ENCODE measurements at places on chromosomes 3 and 15.

DNA sequence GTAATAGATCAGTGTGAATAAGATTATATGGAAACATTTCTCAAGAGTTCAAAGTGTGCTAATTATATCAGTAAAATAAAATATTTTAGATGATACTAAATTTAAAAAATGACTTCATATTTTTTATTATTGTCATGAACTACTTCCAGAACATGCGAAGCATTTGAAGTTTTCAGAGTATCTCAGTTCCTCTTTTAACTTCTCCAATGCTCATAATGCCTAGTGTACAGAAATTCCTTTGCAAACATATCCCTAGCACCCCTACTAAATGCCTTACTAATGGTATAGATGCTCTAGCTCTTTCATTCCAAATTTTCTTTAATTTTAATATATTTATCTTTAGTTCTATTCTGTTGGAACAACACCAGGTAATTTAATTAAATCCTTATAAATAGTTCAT lies 580.4 kb downstream of the CADM2 start:
- no peak for DNase-seq

- no peak for DNase-seq
These were observed 45.2 kb downstream of the CMC1 start for GRCh38 chr3:28286595-28286994.

DNA sequence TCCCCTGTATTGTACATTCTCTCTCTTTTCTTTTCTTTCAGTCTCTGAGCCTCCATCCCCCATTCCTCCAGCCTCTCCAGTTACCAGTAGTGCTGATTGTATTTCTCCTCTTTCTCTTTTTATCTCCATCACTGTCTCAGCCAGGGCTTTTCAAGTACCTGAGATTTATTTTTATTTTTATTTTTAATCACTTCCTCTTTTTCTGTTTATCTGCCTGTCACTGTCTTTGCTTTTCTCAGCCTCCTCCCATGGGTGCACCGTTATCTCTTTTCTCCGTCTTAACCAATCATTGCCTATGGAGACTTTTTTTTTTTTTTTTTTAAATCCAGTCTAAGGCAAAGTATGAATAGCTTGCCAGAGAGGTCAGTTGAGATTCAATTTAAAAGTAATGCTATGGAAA lies 359.3 kb downstream of the GAP43 start:
- DNase-seq: no peak

GRCh38 chr15:41734079-41734478 lies 40.2 kb upstream of the MAPKBP1 start:
- no peak for DNase-seq

GRCh38 chr3:120780977-120781376 lies 38.4 kb downstream of the GTF2E1 start:
- no peak for DNase-seq

GRCh38 chr3:6088433-6088832 lies 772.5 kb upstream of the GRM7 start:
- no peak for DNase-seq

- no peak for DNase-seq
These were observed 184.5 kb upstream of the CHRNA7 start for GRCh38 chr15:31845791-31846190.

DNA sequence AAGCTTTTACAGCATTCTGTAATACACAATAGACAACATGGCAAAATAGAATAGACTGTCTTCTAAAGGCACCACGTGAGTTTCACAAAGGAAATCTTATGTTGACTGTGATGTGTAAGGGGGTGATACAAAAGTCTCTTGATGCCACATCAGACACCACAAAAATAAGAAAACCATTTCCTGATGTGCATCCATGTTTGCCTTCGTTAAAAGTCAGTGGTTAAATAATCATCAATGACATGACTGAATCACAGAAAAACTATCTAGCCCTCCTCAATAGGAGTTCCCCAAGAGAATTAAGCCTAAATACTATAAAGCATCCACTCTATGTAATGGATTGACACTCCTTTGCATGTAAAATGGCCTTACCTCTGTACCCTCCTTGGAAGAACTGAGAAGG lies 198.6 kb upstream of the SLC2A2 start:
- no peak for DNase-seq

DNA sequence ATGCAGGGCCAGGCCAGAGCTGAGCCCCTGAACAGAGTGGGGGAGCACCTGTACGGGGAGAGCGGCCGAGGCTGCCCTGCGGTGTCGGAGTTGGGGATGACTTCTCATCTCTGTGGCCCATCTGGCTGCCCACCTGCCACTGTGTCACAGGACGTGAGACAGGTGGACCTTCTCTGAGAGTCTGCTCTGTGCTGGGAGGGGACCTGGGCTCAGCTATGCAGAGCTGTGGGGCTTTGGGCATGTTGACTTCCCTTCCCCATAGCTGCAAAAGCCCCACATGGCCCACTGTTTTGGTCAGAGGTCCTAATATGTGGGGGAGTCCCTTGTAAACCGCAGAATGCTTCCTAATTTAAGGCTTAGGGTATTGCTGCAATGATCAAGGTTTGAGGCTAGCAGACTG lies 68.0 kb upstream of the TRPM1 start:
- no peak for DNase-seq

DNA sequence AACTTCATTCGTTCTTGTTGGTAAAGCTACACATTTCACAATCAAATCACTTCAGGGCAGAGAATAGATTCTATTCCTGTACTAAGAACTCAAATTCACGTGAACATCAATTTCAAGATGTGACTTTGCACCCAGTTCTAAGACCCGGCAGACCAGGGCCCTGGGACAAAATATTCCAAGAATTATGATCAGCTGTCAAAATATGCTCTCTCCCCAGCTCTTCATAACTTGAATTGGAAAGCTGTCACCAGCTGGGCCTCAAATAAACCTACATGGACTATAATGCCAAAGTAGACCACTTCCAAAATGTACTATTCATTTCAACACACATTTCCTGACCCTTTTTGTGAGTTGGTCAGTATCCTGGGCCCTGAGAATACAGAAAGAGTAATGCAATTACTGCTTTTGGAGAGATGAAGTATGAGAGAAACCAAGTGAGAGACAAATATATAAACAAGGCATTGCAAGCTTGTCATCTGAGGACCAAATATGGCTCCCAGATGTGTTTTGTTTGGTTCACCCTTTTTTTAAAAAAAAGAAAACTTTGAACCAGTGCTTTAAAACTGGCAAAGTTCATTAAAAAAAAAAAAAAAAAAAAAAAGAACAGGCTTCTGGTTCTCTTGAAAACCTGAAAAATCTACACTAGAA lies 14.9 kb downstream of the MAGI1 start:
- DNase-seq: no peak

GRCh38 chr3:167918686-167919085 lies 177.0 kb downstream of the GOLIM4 start:
- DNase-seq: no peak

- no peak for DNase-seq
These were observed 241.8 kb downstream of the ARRDC4 start for GRCh38 chr15:98202256-98202655.

DNA sequence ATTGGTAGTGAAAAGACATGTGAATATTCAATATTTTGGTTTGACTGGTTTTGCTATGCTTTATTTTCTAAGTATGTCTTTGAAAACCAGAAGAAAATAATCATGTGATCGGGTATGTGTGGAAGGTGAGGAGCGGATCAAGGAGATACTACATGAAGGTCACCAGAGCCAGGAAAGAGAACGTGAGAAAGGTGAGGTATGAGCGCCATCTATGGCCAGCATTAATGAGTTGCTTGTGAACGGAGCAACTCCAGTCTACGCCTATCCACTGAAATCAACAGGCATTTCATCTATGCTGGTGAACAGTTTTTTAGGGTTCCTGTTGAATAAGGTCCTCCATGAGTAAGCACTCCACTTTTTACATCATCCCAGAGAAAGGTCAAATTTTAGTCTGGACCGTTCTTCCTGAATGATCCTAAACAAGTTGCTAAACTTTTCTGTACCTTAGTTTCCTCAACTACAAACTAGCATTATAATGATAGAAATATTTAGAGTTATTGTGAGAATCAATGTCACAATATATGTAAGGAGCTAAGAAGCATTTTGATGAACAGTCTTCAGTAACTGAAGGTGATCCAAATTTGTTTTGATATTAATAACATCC lies 1435.2 kb upstream of the CADM2 start:
- DNase-seq: no peak

GRCh38 chr3:141355242-141355641 lies 13.1 kb upstream of the ZBTB38 start:
- no peak for DNase-seq

GRCh38 chr3:64133987-64134386 lies 91.3 kb downstream of the PRICKLE2 start:
- DNase-seq: no peak

DNA sequence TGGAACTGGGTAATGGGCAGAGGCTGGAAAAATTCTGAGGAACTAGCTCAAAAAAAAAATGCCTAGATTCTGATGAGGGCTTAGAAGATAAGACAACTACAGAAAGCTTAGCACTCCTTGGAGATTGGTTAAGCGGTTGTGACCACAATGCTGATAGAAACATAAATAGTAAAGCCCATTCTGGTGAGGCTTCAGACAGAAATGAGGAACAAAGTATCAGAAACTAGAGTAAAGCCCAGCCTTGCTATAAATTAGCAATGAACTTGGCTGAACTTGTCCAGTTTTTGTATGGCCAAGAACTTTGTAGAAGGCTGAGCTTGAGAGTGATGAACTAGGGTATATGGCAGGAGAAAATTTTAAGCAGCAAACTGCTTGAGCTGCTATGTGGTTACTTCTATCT lies 25.4 kb downstream of the GOLGB1 start:
- no peak for DNase-seq

GRCh38 chr3:31129241-31129640 lies 234.8 kb upstream of the GADL1 start:
- no peak for DNase-seq

DNA sequence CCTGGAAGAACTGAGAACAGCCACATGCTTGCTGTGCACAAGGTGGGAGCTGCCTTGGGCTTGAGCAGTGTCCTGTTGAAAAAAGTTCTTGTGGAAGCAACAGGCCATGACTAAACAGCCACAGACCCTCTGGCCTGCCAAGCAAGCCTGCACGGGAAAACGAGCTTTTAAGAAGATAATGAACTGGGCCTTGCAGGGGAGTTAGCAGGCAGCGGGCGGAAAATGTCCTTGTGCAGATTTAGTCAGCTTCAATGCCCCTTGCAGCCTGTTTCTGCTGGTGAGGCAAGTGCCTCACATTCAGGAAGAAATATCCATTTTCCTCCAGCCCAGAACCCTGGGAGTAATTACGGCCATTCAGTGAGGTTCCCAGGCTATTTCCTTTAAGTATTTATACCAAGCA lies 126.2 kb upstream of the KLHL25 start:
- DNase-seq: no peak

GRCh38 chr3:44910693-44911092 lies 36.3 kb downstream of the TGM4 start:
- DNase-seq: no peak

DNA sequence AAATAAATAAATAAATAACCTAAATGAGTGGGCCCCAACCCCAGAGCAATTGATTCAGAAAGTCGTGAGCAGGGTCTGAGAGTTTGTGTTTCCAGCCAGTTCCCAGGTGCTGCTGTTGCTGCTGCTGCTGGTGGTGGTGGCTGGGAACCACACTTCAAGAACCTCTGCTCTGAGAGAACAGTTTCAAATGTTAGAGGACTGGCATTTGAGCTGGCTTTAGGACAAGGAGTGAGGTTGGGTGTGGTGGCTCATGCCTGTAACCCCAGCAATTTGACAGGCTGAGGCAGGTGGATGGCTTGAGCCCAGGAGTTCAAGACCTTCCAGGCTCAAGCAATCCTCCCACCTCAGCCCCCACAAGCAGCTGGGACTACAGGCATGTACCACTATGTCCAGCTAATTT lies 123.1 kb upstream of the UBE2E1 start:
- no peak for DNase-seq

DNA sequence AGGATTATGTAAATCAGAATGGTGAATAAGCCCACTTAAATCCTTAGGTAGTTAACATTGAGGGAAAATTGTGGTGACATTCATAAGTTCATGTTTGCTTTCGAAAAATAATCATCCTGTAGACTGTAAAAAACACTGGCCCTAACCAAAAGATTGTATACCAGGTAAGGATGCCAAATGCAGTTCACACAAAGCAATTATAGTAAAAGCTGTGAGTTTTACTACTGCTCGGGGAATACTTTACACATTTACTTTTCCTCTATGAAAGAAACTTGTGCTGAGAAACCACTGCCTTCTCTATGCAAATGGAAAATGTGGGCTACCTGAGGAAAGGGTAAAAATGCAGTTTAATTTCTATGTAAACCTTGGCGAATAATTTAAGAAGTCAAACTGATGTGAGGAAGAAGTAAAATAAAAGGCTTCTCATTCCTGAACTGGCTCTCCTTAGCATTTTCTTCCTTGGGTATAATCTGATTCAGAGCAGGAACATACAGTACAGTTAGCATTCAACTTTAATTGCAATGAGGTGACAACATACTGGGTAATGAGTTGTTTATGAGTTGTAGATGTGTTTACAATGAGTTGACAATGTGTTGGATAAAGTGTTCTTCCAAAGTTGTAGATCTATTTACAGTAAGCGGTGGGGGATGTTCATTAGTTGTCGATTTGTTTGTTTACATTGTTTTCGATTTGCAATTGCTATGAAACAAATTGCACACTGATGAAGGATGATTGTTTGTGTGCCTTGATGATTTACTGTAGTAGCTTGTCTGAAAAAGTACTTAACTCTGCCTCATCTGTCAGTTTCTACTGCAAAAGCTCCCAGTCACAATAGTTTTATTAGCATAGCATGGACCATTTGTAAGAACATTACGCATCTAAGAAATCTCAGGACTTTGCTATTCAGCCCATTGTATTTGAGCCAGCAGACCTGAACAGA lies 453.0 kb upstream of the DPH6 start:
- no peak for DNase-seq

DNA sequence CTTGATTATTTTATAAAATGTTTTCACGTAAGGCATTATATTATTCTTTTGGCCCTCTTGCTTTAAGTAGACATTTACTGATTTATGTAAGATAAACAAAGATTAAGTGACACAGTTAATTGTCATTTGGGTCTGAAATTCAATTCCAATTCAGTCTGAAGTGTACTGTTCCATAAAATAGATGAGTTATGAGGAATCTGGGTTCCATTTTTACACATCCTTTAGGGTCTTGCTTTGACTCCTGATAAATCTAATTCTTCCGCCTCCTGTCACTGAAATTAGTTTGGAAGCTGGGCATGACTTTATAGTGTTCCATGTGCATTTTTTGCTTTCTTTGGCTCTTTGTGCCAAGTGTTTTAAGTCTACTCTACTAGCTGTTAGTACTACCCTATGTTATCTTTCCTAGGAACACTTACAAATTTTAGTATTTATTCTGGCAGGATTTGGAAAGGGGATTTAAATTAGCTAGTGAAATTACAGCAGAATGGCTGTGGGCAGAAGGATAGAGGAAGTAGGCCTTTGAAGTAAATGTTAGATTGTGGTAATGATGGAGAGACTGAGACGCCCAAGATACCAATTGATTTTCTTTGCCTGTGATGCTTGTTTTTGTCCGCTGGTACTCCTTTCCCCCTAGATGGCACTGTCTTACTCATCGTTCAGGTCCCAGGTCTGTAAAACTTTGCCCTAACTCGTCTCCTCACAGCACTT lies 14.3 kb downstream of the ARL8B start:
- no peak for DNase-seq

DNA sequence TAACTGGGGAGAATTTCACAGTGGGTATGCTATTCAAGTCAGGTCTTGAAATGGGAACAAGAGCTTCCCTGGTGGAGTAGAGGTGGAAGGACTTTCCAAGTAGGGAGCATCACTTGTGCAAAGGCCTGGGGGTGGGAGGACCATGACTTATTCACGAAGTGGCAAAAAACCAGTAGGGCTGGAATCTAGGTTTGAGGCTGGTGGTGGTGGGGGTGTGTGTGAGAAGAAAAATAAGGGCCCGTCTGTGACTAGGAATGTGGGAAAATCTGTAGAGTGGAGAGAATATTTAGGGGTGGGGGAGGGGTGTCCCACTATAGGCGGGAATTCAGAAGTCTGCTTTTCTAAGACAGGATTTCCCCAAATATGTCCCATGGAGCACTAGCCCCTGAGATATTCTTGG lies 271.9 kb upstream of the TBL1XR1 start:
- DNase-seq: no peak
